ENCODE measurements at places on chromosomes 2 and 18. TPM values are rescaled to one million over a fixed set of nuclear protein-coding genes. Genes with fewer than 3 reads are reported as not detected.

- no peak for DNase-seq
Measured at GRCh38 chr2:59093571-59093970, 852.4 kb upstream of the FANCL start.

GRCh38 chr2:46540496-46541331 lies 61.3 kb downstream of the TMEM247 start:
- DNase-seq: peak; percentile 45

GRCh38 chr18:58768293-58768974 lies 96.2 kb upstream of the ZNF532 start:
- peak; percentile 81 for DNase-seq

Gene SCG2
- 99.5 TPM for total RNA-seq
